ENCODE measurements at places on chromosomes 1 and 21.

GRCh38 chr1:168430321-168430720 is 113.5 kb downstream of the XCL2 start:
- no peak for DNase-seq

DNA sequence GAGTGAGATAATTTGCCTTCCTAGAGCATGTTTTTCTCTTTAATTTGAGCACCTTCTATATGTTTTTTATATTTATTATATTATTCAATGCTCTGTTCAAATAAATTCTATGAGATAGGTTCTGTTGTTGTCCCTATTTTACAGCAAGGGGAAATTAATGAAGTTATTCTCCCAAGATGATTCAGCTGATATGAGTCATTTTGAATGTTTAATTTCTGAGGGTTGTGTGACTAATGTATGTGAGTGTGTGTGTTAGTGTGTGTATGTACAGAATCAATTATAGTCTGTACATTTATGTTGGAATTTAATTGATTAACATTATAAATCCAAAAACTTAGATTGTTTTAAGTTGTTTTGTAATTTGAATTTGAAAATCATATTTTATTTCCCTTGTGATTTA is 1536.7 kb upstream of the B3GALT2 start:
- DNase-seq = no peak

DNA sequence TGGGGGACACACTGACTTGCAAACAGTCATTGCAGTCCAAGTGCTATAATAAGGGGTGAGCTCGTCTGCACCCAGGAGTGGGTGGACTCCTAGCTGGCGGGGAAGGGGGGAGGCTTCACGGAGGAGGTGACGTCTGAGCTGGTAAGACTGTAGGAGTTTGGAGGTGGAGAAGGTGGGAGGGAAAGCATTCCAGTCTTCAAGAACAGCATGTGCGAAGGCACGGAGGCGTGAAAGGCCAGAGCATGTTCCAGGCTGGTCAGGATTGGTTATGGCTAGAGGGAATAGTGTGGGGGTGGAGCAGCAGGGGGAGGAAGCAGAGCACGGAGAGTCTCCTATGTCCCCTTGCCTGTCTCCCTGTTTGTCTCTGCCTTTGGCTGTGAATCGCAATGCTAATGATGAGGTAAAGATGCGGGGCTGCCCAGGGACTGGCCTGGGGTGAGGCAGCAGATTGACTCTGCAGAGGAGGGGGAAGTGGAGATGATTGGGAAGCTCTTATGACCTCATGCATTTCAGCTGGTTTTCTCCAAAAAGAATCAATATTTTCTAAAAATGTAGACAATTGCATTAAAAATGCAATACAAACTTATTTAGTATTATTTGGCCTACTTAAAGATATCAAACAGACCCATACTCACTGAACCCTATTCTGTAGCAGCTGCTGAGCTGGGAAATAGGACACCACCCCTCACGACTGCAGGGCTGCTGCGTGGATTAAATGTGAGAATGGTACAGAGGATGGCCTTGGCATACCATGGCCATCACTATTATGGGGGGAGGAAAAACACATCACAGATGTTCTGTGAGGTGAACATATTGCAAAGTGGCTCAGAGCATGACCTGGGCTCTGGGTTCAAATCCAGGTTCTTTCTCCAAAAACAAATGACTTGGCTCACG is 2.6 kb upstream of the ZNF436 start:
- DNase-seq = no peak

DNA sequence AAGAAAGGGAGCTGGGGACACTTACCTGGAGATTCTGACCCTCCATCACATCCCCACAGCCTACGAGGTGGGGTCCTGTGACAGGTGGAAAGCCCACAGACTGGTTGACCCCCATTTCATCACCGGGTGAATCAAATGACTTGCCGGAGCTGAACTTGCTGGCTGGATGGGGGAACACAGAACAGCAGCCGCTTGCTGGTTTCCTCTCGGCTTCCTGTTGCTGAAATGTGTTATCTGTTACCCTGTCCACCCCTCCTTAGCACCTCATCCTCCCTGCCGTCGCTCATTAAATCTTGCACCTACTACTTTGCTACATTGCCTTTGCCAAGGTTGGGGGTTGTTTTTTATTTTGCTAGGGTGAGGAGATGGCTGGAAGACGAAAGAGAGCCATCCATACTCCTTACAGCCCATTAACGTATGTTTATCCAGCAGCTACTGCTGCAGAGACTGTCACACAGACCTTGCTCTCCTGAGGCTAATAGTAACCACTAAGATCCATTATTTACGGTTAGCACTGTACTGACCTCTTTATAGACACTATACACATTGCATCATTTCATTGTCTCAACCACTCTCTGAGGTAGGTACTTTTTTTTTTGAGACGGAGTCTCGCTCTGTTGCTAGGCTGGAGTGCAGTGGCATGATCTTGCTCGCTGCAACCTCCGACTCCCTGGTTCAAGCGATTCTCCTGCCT is 7.0 kb downstream of the PAFAH2 start:
- DNase-seq = no peak

DNA sequence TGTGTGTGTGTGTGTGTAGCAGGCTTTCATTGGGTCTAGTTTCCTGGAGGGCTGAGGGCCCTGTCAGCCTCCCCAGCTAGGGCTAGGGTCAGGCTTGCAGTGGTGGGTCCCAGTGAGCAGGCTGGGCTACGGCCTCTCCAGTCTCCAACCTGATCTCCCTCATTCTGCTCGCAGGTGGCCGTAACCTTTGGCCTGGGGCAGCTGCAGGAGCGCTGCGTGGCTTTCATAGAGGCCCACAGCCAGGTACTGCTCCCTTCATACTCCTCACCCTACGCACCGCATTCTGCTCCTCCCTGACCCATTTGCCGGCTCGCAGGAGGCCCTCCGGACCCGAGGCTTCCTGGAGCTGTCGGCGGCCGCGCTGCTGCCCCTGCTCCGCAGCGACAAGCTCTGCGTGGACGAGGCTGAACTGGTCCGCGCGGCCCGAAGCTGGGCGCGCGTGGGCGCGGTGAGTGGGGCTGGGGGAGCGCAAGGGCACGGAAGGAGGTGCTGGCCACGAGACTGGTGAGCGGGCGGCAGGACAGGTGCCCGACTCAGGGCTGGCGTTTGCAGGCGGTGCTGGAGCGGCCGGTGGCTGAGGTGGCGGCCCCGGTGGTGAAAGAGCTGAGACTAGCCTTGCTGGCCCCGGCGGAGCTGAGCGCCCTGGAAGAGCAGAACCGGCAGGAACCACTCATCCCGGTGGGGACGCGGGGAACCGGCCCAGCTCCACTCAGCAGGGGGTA is 4.7 kb downstream of the BTBD19 start:
- no peak for DNase-seq

- DNase-seq = no peak
Measured at GRCh38 chr21:16536140-16536539, 806.4 kb downstream of the USP25 start.

DNA sequence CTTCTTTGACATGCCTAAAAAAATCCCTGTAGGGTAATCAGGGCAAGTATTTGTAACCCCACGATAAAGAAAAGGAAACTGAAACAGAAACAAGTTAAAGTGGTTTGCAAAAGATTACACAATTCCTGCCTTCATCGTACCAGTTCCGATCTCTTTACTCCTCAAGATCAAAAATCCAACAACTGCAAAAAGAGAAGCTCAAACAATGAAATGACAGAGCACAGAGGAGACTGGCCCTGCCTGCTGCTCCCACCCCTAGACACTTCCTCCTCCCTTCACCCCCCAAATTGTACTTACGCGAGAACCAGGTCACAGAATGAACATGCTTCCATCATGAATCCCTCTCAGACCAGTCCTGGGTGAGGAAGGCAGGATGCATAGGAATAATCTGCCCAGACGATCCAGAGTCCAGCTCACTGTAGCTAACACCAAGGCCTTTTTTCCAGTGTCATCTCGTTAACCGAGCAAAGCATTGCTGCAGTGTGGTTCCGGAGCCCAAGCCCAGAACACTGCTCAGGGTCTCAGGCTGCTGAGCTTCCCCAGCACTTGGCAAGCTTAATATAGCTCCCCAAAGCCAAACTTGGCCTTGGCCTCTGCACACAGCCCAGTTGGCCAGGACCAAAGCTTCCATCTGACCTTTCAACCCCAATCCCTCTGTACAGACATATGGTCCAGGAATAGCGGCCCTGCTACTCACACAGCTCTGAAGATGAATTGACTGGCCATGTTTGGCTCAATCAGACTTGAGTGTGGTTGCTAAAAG is 20.3 kb downstream of the RXRG start:
- DNase-seq = no peak

DNA sequence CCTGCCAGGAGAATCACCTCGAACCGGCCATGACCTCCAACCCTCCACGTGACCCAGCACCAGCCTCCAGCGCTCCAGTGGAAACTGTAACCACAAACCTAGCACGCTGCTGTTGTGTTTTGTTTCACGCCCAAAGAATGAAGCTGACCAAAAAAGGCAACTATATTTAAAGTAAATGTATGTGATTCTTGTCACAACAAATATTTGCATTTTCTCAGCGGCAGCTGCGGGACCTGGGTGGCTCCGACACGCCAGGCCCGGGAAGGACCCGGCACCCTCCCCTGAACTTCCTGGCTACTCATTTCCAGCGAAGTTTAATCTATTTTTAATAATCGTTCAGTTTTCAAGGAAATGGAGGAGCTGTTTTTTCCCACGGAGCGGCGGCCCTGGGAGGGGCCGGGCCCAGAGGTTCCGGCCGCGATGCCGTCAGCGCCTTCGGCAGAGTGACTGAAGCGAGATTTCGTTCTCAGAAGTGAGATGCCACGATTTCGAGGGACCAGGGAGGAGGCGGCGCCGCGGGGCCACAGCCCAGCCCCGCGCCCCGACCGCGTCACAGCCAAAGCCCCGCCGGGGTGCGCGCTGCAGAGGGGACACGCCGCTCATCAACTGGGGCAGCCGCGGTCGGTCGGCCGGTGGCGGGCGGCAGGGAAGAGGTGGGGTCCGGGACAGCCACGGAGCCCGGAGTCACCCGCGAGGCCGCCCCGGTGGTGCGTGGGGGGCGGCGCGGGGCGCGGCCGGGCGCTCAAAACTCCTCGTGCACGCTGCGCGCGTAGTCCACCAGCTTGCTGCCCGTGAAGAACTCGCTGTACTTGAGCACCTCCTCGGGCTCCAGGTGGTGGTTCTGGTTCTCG is 3.0 kb upstream of the TNFRSF4 start:
- DNase-seq = no peak

DNA sequence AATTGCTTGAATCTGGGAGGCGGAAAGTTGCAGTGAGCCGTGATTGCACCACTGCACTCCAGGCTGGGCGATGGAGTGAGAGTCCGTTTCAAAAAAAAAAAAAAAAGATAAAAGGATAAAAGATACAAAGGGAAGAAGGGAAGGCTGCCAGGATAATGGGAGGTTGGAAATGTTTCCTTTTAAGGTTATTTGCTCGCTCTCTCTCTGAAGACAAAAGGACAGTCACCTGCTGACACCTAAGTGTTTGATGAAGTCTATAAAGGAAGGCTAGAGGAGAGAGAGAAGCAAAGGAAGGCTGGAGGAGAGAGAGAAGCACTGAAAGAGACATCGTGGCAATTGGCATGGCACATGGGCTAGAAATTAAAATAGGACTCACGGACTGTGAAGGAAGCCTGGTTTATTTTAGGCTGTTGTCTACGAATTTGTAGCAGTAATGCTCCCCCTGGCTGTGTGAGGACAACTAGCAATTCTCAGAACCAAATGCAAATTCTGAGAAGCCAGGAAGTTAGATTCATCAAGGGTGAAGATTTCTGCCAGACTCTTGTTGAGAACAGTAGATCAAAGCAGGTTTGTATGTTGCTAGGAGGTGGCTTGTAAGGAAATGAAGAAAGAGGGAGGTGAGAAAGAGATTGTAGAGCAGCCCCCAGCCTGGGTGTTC is 154.2 kb downstream of the ZP4 start:
- DNase-seq = no peak
